SHP77 (cell line): ENCODE measurements at places on chromosomes 16 and 17.

GRCh38 chr16:52552643-52553042, 5.7 kb upstream of the TOX3 start:
- peak; percentile 90 for DNase-seq

DNA sequence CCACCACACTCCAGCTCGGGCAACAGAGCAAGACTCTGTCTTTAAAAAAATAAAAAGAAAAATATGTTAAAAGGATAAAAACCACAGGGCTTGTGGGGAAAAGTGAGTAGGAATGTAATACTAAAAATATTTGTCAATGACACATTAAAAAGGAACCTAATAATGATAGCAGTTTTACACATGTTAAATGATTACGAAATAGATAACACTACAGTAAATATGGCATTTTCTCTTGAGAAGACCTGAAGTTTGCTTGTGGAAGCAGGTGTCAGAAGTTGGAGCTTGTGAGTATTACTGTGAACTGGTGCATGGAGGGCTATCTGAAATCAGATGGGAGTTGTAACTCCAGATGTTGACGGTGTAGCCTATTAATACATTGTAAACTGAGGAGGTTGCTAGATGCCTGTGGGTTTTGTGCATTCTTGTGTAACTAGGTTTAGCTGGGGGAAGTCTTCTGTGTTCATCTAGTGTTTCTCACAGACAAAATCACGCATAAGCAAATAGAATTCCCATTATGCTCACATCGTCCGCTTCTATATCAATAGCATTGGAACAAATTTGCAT, 44.2 kb upstream of the CLEC18A start:
- no peak for DNase-seq

GRCh38 chr16:49635591-49636581, 220.0 kb downstream of the ZNF423 start:
- no peak for DNase-seq

GRCh38 chr16:89623511-89624261, 10.2 kb downstream of the DPEP1 start:
- DNase-seq: no peak

DNA sequence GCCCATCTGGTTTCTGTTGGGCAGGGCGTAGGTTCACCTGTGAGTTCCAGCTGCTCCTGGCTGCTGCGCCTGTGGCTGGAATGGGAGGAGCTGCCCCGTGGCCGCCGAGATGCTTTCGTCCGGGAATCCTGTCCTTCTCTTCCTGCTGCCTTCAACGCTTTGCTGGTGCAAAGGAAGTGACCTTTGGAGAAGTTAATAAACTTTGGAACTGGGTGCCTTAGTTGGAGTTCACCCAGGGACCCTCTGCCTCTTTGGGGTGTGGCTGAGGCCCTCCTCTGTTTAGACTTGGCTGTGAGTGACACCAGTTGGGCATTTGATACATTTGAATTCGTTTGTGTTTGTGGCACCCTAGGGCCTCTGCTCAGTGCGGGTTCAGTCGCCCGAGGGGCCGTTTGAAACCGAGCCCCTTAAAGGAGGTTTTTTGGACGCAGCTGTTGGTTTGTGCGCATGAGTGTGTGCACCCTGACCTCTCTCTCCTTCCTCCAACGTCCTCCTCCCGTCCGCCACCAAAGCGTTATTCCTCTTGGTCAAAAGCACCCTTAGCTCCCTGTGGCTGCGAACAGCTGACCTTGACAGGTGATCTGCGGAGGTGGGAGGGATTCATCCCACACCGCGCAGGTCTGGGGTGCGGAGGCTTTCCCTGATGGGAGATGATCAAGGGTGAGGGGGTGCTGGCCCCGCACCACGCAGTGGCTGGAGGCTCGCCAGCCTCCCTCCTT, 9.0 kb upstream of the SECTM1 start:
- DNase-seq: no peak

DNA sequence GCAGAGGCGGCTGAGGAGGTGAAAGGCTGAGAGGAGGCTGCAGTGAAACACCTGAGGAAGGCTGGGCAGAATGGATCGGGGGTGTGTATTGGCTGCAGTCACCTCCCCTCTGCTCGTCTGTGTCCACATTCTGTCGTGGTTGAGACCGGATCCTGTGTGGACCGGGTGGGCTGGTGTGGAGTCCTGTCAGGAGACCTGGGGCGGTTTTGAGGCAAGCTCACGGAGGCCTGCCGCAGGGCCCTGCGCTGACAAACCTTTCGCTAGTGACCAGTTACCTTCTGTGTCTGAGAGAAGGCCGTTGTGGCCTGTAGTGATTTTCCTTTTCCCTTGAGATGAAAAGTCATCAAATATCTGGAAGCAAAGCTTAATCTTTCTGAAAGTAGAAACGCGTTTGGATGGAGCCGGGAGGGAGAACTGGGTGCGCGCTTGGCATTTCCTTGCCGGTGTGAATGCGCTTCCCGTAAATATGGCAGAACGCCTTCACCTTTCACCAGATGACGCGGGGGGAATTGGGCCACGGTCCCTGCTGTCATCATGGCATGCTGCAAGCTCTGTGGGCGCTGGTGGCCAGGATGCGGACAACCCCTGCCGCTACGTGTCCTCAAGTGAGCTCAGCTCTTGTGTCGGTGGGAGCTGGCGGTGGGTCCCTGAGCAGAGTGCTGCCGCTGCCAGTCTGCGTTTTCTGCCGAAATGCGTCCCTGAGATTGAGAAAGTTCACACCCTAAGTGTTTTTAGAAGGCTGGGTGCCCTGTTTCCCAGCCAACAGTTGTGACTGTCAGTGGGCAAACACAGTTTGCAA, 6.3 kb downstream of the BANP start:
- DNase-seq: no peak

- DNase-seq: no peak
Measured at GRCh38 chr16:17459903-17460521, 10.7 kb downstream of the XYLT1 start.

GRCh38 chr17:44769647-44770084, 10.9 kb downstream of the ADAM11 start:
- DNase-seq: no peak

- DNase-seq: no peak
Measured at GRCh38 chr17:326010-326621, 26.5 kb downstream of the RPH3AL start.

DNA sequence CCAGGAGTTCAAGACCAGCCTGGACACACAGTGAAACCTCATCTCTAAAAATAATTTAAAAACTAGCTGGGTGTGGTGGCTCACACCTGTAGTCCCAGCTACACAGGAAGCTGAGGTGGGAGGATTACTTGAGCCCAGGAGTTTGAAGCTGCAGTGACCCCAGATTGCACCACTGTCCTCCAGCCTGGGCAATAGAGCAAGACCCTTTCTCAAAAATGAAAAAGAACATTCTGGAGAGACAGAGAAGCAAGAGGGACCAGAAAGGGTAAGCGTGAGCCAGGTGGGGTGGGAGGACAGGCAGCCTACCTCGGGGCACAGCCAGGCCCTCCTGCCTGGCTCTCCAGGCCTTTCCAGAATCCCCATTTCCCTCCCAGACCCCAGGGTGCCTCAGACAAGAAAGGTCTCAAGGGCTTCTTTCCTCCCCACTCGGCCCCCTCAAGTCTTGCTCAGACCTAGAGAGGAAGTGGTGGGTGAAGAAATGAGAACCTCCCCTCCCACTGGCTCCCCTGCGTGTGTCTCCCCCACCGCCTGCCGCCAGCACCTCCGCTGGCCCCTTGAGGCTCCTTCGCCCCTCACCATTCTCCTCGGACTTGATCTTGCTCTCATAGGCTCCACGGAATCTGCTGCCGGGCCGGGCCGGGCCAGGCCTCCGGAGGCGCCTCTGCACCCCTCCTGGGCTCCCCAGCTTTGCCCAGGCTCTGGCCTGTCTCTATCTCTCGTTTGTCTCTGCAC, 503 bp downstream of the C16orf54 start:
- no peak for DNase-seq

DNA sequence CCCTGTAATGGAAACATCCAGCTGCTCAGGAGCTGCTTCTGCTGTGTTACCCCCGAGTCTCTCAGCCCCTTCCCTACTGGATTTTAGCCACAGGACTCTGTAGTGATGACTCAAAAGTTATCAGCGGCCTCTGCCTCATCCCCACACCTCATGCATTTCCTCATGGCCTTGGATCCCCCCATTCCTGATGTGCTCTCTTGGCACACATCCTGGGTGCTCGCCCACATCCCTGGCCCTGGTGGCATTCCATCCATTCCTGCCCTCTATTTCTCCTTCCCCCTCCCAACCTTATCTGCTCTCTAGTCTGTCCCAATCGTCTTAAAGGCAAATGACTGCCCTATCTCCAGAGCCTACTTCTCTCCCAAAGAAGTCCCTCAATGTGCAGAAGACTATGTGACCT, 24.6 kb downstream of the MARF1 start:
- no peak for DNase-seq

GRCh38 chr16:50371936-50372595, 3.3 kb upstream of the BRD7 start:
- DNase-seq: peak; percentile 46

- DNase-seq: no peak
Measured at GRCh38 chr17:21177401-21177800, 36.6 kb downstream of the TMEM11 start.

GRCh38 chr16:30511509-30511908, 14.9 kb downstream of the ZNF768 start:
- DNase-seq: no peak

DNA sequence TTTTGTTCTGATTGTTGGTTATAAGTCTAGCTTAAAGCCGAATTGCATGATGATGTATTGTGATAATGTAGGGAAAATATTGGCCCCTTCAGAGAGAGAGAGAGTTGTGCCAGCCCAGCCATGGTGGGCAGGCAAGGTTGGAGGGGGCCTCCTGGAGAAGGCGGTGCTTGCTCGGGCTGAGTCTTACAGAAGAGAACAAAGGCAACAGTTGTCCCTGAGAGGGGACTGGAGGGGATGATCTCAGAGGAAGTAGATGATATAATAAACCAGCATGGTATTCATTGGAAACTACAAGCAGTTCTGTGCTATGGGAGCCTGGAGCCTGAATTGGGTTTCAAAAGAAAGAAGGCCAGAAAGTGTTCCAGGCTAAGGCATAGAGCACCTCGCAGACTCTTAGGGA, 173.8 kb downstream of the RPTOR start:
- DNase-seq: no peak

DNA sequence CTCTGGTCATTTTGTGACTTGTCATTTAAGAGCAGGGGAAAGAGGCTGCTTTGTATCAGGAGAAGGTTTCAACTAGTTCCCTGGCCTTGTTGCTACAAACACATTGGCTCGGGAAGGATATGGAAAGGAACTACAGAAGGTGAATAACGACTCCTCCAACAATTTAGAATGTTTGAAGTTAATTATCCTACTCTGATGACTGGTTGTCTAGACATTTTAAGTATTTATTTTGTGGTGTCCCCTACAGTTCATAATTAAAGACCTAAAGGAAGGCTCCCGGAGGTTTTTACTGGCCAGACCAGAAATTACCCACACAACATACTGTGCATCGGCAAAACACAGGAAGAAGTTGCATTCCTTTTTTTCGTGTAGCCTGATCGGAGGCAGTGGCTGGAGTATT, 515.8 kb upstream of the SALL1 start:
- DNase-seq: no peak

GRCh38 chr17:17548044-17548443, 43.5 kb downstream of the PEMT start:
- DNase-seq: no peak

DNA sequence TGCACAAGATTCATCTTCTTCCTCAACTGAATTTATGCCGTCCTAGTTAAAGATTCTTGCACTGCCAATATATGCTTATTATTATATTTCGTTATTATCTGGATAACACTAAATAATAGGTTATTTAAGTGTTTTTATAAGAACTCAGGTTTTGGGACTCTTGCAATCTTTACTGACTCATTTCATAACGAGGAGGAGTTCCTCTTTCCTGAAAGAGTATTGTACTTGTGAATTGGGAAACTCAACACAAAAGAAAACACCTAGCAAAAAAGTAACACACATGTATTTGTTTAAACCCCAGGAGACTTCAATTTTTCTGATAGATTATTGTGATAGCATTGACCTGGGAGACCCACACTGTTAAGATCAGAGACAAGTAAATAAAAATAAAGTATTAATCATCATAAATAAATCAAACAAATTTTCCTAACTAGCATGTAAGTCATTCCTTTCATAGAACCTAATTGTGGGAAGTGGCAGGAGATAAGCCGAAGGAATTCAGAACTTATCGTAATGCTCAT, 505.8 kb downstream of the KCNJ2 start:
- no peak for DNase-seq

- DNase-seq: no peak
Measured at GRCh38 chr17:57617218-57617617, 127.9 kb downstream of the CCDC182 start.

DNA sequence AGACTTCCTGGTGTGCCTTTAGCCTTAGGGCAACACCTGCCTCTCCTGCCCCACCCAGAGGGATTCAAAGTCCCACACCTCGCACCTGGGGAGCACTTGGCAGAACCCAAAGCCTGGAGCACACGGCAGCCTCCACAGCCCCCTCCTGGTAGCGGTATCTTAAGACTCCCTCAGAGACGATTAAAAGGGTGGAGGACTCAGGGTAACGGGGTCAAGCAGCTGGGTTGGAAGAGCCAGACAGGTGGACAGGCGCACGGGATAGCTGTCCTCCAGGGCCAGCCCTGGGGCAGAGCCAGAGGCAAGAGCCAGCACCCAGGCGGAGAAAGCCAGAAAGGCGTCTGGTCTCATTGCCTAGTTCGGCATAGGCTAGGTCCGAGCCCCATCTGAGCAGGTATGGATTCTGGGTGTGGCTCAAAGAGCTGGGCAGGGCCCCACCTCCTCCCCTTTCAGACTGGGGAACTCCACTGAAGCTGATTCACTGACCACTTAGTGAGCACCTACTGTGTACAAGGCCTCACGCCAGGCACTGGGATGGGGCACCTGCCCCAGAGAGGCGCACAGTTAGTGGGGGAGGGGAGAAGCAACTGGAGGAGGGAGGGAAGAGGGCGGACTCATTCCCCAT, 55.0 kb upstream of the MEAK7 start:
- no peak for DNase-seq

DNA sequence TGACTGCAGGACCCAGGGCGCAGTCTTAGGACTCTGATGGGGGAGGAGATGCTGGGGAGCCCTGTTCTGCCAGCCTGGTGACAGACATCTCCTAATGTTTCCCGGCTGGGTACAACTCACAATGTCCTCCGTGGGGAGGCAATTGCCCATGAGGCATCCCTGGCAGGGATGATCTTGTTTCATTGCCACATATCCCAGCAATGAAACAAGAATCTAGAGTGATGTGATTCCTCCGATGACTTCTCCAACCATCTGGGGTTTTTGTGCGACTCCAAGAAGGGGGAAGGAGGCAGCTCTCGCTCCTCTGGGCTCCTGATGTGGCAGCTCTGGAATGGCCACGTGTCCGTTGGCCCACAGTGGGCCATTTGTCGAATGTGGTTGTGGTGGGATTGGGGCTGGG, 255.8 kb downstream of the SEC14L1 start:
- DNase-seq: no peak

GRCh38 chr17:19418251-19418992, 7.4 kb downstream of the RNF112 start:
- DNase-seq: no peak

GRCh38 chr16:52561910-52562741, 15.2 kb upstream of the TOX3 start:
- DNase-seq: peak; percentile 91

GRCh38 chr17:45579529-45580495, 89.3 kb upstream of the PLEKHM1 start:
- no peak for DNase-seq
